ENCODE measurements at places on chromosomes 7 and 10.

- DNase-seq = no peak
Observed at GRCh38 chr10:123988694-123989093, 97.1 kb upstream of the CPXM2 start.

GRCh38 chr7:12635830-12636229, 51.6 kb upstream of the ARL4A start:
- DNase-seq = no peak

DNA sequence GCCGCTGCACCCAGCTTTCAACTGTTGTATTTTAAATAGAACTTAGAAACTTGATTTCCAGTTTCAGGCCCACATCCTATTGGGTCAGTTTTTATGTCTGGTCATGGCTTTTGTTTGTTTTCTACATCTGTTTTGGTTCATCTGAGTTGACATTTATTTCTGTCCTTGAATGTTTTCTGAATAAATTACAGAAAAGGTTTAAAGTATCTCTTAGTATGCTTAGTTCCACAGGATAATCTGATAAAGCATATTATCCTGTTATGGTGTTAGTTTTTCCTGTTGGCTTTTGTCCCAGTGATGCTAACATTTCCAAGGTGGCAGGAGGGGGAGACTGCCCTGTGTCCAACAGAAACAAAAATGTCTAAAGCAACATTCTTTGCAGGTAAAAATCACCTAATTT, 733.2 kb downstream of the INHBA start:
- no peak for DNase-seq

- DNase-seq = no peak
Observed at GRCh38 chr10:122461729-122462532, 578 bp downstream of the HTRA1 start.

GRCh38 chr10:12566161-12567115, 217.1 kb downstream of the CAMK1D start:
- DNase-seq = no peak

Measured in stimulated activated CD8-positive, alpha-beta memory T cell treated with anti-CD3 and anti-CD28 coated beads, Interleukin-15, amount 100 ng/mL, for 48 hours (primary cell).